Hematopoietic multipotent progenitor cell (in vitro differentiated cells): ENCODE measurements at places on chromosomes 2 and 18. TPM values are rescaled to one million over a fixed set of nuclear protein-coding genes. Genes with fewer than 3 reads are reported as not detected.
A peak's percentile ranks its signal among the peaks of the same experiment; 100 is the strongest.

DNA sequence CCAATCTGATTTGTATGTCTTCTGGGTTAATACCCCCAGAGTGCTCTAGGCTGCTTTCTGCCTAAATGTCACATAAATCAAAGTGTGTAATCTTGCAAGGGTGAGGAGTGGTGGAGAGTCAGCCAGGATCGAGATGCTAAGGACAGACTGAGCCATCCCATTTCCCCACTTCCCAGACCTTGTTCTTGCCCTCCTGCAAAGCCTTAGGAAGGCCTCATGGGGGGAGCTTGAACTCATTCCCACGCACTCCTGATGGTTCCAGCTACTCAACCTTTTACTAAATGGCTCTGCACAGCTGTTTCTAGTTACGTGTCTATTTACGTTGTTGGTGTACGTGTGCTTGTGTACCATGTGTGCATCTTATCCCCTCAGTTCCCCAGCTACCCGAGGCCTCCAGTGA lies 423.6 kb upstream of the TNP1 start:
- no peak for DNase-seq

TUBB8B gene
- total RNA-seq, result not detected

NEU2 gene
- not detected for total RNA-seq

GRCh38 chr2:159661286-159661685 lies 44.9 kb upstream of the BAZ2B start:
- no peak for DNase-seq

C2orf81 gene
- total RNA-seq, result 2.7 TPM

RNMT gene
- total RNA-seq, result 10.8 TPM

- DNase-seq, result peak; percentile 64
These were observed 441.5 kb upstream of the POU3F3 start for GRCh38 chr2:104412384-104412783.

DNA sequence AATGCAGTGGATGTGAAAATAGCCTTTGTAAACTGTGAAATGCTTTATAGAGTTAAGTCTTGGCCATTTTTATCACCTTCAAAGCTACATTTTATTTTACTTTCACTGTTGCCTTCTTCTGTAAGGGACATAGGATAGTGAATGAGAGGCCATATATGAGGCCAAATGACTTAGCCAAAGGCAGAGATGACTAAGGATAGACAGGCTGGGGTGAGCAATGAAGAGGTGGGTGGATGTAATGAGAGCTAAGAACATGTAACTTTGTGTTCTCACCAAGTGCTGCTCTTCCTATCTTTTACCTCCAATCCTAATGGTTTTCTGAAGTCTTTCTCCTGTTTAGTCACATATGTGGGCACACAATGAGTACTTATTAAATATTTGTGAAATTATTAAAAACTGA lies 101.9 kb downstream of the MBD5 start:
- DNase-seq, result no peak

DNA sequence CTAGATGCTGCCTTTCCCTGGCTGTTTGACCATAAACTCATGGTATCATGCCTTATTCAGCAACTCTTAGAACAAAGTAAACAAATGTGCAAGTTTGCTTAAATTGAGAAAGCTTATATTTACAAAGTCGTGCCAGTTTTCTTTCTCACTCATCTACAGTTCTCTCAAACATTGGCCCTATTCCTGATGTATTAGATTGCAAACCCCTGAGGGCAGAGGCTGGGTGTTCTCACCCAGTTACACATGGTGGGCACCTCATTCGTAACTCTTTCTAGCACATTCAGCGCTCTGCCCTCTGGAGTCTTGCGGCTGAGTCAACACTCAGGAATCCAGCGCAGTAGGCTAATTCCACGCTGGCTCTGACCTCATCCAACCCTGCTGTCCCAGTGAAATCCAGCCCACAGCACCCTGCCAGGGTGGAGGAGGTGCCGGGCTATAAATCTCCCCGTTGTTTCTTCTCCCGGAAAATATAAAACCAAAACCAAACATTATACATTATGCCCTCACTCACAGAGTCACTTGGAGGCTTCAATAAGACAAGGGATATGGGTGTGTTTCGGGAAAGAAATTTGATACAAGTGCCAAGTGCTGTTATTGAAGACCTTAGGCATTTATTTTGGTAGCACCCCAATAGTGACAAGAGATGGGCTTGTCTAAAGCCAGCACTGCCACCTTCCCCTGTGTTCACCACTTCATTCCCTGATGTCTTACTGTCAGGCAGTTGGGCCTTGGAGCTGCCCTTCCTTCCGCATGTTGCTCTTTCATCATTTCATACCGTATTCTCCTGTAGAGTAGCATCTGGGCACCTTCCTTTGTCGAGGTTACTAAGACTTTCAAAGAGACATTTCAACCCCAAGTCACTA lies 287.4 kb downstream of the PRKCE start:
- DNase-seq, result no peak

GRCh38 chr2:169715379-169716237 lies 18.0 kb upstream of the KLHL23 start:
- peak; percentile 31 for DNase-seq

DLX1 gene
- total RNA-seq, result not detected

- no peak for DNase-seq
These were observed 176.6 kb downstream of the CNTNAP5 start for GRCh38 chr2:124201713-124202112.

DNA sequence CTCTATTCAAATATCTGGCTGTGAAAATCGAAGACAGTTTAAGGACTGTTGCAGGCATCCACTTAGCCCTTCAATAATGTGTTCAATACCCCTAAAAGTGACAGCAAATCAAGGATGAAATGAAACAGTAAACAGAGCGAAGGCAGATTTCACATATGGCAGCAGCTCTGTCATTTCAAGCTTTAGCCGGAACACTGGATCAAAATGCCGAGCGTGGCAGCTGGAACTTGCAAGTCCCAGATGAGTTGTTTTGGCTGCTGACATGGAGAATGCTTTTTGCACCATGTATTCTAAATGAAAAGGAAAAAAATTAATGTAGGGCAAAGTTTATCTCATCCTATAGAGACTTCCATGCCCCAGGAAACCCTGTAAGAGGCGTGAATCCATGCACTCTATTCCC lies 18.0 kb downstream of the LRRC30 start:
- DNase-seq, result no peak

- DNase-seq, result no peak
These were observed 57.8 kb upstream of the ID2 start for GRCh38 chr2:8623958-8624591.

GRCh38 chr2:45497355-45497754 lies 113.7 kb downstream of the SRBD1 start:
- no peak for DNase-seq

DNA sequence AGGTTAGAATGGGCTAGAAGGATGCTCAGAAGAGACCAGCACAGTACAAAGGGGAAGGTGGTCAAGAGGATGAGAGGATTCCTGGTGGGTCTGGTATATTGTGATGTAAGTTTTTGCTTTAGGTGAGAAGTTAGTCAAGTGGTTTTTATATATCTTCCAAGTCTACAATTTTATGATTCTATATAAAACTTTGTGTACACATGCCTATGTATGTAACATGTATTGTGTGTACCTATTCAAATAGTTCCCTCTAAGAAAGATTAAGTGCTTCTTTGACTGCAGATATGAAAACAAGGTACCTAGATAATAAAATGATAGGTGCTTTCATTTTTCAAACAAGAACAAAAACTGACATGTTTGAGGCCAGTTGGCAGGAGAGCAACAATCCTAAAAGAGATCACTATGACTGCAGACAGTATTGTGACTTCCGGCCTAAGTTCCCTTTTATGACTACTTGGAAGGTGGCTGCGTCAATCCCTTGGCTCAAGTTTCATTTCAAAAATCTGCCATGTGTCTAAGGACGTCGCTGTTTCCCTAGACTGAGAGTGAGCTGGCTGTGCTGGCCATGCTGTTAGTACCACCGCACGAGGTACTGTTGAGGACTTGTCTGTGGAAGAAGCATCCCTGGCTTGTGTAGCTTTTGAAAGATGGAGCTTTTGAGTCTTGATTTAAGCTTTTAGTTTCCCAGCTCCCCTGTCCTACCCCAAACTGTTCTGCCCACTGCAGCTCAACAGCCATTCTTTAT lies 123.1 kb downstream of the PRPF40A start:
- DNase-seq, result peak; percentile 62

GRCh38 chr2:100039291-100039980 lies 103.0 kb downstream of the AFF3 start:
- no peak for DNase-seq

DNA sequence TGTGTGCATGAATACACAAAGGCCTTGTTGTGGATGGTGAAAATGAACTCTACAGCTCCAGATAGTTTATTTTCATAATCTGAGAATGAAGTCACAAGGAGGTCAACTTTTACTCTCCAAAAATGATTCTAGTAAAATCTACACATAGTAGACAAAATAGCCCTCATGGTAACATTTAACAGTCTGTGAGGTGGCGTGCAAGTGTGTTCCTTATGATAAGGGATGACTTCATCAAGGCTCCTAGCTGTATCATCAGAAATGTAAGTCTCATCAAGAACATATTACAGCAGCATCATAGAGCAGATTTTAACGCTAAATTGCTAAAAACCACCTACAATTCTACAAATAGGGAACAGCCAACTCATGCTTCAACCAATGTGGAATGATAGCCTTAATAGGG lies 72.3 kb upstream of the RIOK3 start:
- no peak for DNase-seq
